ENCODE measurements at places on chromosomes 12 and 14. TPM values are rescaled to one million over a fixed set of nuclear protein-coding genes. Genes with fewer than 3 reads are reported as not detected.

SRRM4 gene
- not detected for total RNA-seq

PTPN21 gene
- 6.4 TPM for total RNA-seq

NPAS3 gene
- 0.13 TPM for total RNA-seq

IAPP gene
- total RNA-seq: not detected

CCDC196 gene
- total RNA-seq: not detected

MOAP1 gene
- 34.0 TPM for total RNA-seq

ACVR1B gene
- total RNA-seq: 8.3 TPM

SLC25A21 gene
- total RNA-seq: 0.38 TPM

GRCh38 chr12:51285843-51286242 lies 15.6 kb upstream of the SMAGP start:
- no peak for DNase-seq

GRCh38 chr12:105968025-105968424 lies 170.7 kb downstream of the NUAK1 start:
- DNase-seq: no peak

DNA sequence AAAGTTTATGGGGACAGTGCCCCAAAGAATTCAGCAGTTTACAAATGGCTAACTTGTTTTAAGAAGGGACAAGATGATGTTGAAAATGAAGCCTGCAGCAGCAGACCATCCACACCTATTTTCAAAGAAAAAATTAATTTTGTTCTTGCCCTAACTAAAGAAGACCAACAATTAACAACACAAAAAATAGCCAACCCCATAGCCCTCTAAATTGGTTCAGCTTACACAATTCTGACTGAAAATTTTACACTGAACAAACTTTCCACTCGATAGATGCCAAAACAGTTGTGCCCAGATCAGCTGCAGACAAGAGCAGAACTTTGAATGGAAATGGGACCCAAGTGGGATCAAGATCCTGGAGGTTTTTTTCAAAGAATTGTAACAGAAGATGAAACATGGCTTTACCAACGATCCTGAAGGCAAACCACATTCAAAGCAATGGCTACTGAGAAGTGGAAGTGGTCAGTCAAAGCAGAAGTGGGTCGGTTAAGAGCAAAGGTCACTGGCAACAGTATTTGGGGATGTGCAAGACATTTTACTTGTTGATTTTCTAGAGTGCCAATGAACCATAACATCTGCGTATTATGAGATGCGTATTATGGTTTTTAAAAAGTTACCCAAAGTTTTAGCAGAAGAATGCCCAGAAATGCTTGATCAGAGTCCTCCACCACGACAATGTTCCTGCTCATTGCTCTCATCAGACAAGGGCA lies 30.0 kb downstream of the SLC39A9 start:
- DNase-seq: no peak

- DNase-seq: no peak
Observed at GRCh38 chr12:94712815-94713515, 62.6 kb upstream of the TMCC3 start.

DNA sequence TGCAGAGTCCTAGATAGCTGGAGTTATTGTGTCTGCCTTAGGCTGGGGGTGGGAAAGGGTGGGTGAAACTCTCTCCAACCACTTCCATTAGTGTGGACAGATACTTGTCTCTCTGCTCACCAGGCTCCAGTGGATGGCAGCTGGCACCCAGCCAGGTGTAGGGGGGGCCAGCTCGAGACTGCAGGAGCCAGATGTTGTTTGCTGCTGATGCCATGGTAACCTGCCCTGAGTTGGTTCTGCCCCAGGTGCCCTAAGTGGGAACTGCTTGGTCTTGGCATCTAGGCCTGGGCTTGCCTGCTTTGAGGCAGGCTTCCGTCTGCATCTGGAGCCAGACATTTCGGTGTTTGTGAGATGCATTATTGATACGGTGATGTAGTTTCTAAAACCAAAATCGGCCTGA lies 82.2 kb downstream of the ADCK1 start:
- no peak for DNase-seq

DNA sequence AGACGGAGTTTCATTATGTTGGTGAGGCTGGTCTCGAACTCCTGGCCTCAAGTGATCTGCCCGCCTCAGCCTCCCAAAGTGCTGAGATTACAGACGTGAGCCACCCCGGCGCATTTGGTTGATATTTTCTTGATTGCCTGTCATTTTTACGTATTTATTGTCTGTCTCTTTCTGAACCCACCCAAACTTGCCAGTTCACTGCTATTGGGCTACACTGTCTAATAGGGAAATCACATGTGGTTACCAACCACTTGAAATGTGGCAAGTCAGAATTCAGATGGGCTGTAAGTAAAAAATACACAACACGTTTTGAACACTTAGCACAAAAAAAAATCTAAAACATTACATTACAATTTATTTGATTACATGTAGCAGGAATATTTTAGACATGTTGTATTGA lies 2.1 kb downstream of the WSB2 start:
- DNase-seq: no peak

DNA sequence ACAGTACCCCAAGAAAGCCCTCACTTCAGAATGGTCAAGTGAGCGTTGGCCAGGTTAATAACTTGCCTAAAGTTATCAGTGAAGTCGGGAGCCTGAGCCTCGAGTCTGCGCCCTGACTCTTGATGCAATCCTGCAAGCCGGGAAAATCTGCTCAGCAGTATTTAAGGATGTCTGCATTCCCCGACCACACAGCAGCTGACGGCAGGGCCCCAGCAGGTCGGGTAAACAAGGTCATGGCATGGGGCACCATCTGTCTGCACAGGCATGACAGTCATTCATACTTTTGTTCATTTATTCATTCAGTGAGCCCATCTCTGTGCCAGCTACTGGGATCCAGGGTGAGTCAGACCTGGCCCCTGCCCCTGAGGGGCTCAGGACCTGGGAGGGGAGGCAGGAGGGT lies 11.1 kb downstream of the ABCB9 start:
- DNase-seq: no peak

DNA sequence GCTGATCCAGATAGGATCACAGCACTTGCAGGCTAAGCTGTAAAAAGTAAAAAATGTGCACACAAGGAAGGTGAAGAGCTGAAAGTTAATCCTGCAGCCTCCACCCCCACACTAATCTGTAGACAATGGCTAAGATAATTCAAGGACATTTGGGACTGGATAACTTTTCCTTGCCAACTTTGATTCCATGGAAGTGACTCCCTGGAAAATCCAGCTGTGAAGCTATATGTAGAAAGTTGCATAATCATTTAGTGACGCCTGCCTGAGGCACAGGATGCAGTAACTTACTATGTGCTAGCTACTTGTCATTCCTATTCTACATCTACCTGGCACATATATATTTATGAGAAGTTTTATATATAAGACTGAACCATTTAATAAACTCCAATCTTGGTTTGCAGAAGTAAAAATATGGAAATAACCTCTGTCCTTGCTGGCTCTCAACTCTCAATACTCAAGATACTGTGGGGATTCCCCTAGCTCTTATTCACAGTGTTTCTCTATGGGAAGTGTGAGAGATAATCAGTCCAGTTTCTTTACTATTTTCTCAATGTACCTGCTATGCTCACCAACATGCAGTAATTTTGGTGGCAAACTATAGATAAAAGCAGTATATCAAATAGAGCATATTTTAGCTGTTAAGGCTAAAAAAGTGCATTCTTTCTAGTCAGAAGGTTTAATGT lies 14.8 kb downstream of the LDHB start:
- DNase-seq: no peak

DNA sequence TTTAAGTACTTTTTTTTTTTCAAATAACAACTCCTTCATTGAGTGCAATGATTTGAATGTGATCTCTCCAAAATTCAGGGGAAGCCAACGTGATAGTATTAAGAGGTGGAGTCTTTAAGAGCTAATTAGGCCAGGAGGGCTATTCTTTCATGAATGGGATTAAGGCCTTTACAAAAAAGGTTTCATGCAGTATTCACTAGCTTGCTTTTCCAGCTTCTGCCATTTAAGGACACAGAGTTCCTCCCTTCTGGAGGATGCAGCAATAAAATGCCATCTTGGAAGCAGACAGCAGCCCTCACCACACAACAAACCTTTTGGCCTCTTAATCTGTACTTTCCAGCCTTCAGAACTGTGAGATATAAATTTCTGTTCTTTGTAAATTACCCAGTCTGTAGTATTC lies 586.8 kb upstream of the LMO3 start:
- DNase-seq: no peak

DNA sequence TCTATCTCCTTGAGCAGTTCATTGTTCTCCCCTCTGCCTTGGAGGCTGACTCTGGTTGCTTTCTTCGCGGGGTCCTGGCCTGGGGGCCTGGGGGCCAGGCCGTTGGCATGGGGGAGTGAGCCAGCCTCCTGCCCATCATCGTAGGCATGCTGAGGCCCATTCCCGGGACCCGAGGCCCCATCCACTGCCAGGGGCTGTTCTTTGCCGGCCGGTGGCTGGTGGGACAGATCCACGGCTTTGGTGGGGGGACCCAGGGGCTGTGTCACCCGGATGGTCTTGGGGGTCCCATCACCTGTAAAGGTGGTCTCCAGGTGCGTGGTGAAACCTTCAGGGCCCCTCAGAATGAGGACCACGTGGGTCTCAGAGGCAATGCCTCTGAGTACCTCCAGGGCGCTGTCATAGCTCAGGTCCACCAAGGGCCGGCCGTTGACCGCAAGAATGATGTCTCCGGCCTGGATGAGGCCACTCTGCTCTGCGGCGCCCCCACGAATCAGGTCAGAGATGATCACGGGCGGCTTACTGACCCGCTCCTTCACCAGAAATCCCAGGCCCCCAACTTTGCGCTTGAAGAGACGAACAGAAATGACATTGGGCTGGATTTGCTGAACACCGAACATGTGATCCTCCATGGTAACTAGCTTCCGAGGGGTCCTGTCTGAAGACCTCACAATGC lies 30.8 kb downstream of the NOS1 start:
- no peak for DNase-seq

- no peak for DNase-seq
Observed at GRCh38 chr14:104119488-104120251, 18.7 kb upstream of the KIF26A start.

DNA sequence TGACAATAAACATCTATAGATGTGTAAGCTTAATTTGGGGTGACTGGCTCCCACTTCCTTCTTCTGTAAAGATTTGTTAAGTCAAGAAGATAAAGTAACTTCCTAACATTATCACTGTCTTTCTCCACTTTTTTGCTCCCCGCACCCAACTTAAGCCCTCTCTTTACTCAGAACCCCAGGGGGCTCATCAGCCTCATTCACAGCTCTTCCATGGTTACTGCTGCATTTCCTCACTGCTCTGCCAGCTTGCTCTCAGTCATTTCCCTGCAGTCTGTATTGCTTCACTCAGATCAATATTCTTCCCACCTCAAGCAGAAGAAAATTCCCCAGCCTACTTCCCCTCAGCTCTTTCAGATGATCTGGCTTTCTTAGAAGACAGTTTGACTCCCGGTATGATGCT lies 102.0 kb downstream of the PIK3C2G start:
- no peak for DNase-seq

DNA sequence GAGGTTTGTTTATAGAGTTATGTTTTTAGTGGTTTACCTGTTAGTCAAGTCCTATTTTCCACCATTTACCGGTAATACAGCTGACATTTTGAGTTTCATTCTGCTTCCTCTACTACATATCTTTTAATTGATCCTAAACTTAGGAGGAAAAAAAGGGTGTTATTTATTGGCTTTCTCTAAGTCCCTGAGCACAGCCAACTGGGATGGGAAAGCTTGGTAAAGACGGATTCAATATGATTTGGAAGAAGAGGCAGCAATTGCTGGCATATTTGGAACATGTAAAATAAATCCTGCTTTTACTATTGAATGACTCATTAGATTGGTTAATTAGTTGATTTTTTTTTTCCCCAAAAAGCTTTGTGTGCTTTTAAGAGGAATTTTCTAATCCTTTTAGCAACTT lies 475.7 kb downstream of the PRKD1 start:
- no peak for DNase-seq

Data from dermis microvascular lymphatic vessel endothelial cell (primary cell).